ENCODE measurements at places on chromosomes 1 and 21. TPM values are rescaled to one million over a fixed set of nuclear protein-coding genes. Genes with fewer than 3 reads are reported as not detected.

The TPTE gene
- total RNA-seq = not detected

GRCh38 chr1:222387007-222387814, 160.7 kb downstream of the HHIPL2 start:
- DNase-seq = peak; percentile 23

The PALMD gene
- total RNA-seq = 0.63 TPM

GRCh38 chr1:64630611-64631010, 114.3 kb upstream of the RAVER2 start:
- no peak for DNase-seq

DNA sequence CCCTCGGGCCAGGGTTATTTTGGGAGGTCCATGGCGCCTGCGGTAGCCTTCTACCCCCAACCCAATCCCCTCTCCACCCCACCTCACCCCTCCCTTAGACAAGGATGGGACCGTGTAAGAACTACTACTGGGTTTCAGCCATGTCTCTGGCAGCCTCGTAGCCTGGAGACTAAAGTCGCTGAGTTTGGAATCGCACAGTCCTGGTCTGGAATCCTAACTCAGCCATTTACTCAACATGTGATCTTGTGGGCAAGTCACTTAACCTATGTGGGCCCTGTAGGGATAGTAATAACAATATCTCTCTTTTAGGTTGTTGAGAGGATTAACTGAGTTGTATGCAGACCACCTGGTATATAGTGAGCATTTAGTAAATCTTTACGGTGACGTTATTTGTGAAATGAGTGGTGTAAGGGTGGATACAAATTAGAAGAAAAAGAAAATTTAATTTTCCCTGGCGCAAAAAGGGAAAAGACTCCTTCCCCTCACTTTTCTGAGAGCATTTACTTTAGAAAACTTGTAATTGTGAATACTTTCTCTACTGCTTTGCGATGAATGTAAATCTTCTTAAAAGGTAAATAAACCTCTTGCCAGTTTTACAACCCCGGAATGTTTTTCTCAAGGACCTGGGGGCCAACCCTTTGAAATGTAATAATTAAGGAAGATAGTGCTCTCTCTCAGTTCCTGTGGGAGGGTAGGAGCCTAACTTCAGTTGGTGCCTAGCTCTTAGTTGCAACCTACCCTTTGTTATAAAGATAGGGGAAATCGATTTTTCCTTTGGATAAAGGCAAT, 615 bp upstream of the MRPS15 start:
- DNase-seq = no peak

DNA sequence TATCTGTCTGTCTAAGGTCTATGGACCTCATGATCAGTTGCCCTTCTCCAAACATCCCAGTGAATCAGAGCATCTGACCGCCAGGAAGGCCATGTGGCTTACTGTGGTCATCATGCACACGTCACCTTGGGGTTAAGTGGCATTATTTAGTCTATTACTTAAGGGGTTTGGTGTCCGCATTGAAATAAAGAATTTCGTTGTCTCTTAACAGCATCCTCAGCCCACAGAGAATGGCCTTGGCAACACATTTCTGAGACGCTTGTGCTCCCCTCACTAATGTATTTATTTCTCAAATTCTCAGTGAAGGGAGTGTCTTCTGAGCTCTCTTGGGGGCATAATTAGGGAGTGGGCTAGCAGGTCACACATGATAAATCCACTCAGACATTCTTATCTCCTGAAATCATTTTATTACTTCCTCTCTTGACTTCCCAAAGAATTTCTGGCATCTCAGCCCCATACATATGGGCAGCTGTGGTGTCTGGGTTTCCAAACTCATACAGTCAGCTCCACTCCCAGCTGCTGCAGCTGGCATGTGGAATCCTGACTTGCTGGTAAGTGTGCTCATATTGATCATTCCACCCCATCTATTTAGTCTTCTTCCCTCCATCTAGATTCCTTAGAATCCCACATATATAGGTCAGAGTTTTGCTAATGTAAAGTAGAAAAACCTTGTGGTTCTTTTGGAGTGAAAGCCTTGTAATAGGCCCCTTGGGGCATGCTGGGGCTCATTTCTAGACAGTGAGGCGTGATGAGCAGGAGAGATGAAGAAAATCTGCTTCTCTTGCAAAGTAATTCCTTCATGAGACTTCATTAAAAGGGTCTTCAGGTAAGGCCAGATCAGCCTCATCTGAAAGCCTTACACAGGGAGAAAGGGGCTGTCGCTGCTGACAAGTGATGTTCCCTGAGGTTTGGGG, 110.5 kb downstream of the HHAT start:
- peak; percentile 16 for DNase-seq

- DNase-seq = no peak
Measured at GRCh38 chr21:35015435-35016024, 33.6 kb downstream of the RUNX1 start.

- DNase-seq = no peak
Measured at GRCh38 chr1:67482733-67483482, 52.7 kb upstream of the SERBP1 start.

DNA sequence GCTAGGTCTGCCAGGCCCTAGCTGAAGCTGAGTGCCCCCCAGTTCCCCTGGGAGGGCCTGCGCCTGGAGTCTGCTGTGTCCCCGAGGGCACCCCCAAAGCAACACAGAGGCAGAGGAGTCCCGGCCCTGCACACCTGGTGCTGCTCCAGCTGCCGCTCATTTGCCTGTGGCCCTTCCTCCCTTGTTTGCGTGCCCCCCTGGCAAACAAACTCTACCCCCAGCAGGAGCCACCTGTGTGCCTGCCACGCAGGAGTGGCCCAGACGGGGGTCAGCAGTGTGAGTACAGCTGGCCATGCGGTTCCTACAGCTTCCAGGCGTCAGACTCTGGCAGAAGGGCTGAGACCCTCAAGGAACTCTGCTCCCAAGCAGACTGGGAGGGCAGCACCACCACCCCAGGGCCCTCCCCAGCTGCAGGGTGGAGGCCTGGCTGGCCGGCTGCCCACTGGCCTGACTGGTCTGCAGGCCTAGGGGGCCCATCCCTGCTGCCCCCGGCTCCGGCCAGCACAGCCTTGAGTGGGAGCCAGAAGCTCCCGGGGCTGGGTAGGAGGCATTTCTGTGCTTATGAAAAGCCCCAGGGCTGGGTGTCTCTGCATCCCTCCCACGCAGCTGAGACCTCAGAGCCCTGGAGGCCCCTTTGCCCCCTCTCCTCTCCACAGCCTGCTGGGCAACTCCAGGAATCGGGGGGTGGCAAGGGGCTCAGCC, 563 bp upstream of the TAS1R3 start:
- no peak for DNase-seq

DNA sequence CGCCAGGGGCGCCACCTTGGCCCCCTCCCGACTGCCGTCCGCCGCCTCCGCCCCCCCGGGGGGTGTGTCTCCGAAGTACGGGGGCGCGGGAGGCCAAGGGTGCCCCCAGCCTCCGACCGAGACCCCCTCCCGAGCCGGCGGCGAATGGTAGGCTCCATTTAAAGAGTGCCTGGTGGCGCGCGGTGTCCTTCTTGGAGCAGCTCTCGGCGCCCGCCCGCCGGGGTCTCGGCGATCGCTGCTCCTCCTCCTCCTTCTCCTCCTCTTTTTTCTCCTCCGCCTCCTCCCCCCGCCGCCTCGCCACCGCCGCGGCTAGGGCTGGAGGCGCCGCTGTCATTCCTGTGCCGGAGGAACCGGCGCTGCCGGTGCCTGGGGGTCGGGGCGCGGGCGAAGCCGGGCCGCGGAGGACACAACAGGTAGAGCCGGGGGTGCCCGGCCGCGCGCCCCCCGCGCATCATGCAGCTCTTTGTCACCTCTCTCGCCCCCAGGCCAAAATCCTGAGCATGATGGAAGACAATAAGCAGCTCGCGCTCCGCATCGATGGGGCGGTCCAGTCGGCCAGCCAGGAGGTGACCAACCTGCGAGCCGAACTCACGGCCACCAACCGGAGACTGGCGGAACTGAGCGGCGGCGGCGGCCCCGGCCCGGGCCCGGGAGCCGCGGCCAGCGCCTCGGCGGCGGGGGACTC, at the start of gene KAZN:
Gene KAZN (plus strand): TSS at position 188 of the 685 bp plus-strand sequence.
- DNase-seq = peak; percentile 87

- DNase-seq = peak; percentile 78
Measured at GRCh38 chr1:217089361-217090014, 366.3 kb upstream of the ESRRG start.

The SSX2IP gene
- total RNA-seq = 14.0 TPM

GRCh38 chr1:94602802-94603625, 61.5 kb upstream of the F3 start:
- DNase-seq = no peak

DNA sequence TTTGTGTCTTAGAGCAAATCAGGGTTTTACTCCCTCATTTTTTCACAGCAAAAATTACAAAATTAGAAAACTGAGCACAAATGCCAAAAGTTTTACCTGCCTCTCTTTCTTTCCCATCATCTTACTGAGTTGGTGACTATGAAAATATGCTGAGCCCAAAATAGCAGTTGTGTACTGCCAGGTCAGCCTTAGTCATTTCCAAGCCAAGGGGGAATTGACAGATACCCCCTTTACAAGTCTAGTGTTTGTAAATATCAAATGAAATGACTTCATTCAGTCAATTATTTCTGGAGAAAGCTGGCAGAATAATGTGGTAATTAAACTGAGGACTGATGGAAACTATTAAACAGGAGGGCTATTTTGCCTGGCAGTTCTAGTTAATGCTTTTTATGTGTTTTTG, 11.4 kb upstream of the GORAB start:
- DNase-seq = no peak

The MARK1 gene
- total RNA-seq = 24.6 TPM

The RBBP5 gene
- total RNA-seq = 12.4 TPM

The TMPRSS3 gene
- total RNA-seq = 0.25 TPM

DNA sequence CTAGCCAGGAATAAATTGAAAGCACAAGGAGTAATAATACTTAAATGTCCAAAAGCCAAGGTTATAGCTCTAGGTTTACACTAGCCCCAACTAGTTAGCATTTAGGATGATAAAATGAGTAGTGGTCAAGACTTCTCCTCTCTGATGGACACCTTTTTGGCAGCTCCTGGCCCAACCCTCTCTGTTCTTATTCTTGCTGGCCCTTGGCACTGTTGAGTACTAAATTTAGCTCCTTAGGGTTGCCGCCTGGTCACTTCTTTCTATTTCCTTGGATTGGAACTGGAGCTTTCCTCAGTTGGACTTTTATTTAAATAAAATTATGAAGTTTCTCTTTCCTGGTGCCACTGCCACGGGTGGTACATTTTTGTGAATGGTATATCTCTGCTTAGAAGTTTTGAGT, 28.3 kb downstream of the ARID1A start:
- no peak for DNase-seq

- DNase-seq = no peak
Measured at GRCh38 chr1:23613191-23614031, 54.1 kb upstream of the ID3 start.

The PTGER3 gene
- 4.4 TPM for total RNA-seq

GRCh38 chr21:31041295-31042079, 3.2 kb upstream of the KRTAP19-8 start:
- no peak for DNase-seq

All from cardiac muscle cell (in vitro differentiated cells and primary cell).